ENCODE measurements at places on chromosomes 16 and 17.

DNA sequence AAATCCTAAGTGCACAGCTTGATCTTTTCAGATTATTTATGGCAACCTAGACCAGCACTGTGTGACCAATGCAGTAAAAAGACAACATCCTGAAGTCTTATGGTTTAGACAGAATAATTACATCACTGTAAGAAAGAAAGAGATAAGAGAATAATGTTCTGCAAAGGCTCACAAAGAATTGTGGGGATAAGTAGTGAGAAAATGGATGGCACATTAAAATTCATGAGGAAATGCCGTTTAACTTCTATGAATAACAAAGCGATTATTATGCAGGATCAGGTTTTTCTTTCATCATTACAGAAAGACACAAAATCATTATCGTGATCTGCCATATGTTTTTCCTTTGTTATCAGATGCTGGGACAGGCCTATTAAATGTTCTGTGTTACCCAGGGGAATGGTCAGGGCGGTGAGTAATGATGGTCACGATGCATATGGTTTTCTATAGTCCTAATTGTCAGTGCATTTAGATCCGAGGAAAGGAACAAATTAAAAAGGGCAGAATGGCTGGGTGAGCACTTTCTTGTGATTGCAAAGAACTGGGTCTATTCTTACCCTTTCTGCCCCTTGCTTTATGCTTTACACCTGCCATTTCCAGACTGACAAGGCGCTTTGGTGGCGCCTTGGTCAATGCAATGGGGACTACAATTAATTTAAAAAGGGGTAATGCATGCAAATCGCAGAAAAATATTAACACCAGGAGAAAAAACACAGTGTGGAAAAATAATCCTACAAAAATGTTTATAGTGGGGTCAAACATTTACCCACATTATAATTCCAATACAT is 18.1 kb upstream of the DHX40 start:
- no peak for DNase-seq

DNA sequence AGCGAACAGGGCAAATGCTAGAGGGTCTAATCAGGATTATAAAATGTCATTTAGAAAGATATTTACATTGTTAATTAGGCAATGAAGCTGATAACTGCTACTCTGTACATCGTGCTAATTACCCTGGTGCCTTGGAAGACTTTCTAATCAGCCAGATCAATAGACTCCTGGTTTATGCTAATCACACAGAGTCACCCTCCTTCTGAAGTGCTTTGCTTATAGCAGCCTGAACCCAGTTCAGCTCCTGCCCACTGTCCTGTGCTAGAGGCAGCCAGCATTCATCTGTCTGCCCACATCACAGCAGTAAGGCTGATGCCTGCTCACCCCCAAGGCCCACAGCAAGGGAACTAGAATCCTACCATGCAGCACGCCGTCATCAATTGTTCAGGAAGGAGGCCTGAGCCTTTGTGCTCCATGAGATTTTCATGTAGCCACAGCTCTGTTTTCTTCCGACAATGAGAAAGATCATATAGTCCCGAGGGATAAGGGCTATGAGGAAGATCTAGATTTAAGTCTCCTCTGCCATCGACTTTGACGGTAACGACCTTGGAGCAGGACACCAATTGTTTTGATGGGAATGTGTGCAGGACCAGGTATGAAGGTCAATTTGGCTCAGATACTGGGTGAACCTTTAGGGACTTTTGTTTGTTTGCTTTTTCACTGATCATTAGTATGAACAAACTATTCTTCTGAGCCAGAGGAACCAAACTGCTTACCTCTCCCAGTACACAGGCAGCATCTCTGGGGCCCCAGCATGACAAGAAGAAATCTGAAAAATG is 12.5 kb upstream of the LYRM9 start:
- no peak for DNase-seq

DNA sequence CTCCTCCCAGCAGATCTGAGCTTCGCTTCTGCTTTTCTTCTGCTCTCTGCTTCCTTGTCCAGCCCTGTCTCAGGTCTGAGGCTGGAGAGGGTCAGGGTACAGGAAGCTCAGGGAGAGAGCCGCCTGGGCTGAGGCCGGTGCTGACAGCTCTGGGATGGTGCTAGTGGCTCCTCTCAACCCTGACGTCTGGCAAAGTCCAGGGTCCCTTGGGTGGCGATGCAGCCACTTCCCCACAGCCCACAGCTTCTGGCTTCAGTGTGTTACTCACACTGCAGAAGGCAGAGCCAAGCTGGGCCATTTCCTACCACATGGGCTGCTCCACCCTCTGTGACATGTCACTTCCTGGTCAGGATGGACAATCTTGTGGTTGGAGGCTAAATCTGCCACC is at the start of gene CD300C:
Gene CD300C (minus strand): TSS at position 273 of the 388 bp plus-strand sequence. CDS start 333 bp downstream, outside the sequence.
- no peak for DNase-seq

DNA sequence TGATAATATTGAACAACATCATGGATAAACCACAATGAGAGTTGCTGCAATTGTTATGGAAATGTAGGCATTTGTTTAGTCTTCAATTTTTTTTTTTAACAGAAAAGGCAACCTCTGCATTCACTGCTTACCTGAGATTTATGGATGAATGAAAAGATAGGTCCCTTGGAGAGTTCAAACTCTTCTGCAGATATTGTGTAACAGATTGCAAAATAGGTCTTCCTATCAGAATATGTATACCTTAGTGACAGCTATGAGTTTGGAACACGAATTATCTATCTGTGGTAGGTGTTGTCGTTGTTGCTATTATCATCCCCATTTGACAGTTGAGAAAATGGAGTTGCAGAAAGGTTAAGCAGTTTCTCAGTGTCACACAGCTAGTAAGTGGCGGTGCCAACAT is 1.2 kb upstream of the KCNJ16 start:
- no peak for DNase-seq

DNA sequence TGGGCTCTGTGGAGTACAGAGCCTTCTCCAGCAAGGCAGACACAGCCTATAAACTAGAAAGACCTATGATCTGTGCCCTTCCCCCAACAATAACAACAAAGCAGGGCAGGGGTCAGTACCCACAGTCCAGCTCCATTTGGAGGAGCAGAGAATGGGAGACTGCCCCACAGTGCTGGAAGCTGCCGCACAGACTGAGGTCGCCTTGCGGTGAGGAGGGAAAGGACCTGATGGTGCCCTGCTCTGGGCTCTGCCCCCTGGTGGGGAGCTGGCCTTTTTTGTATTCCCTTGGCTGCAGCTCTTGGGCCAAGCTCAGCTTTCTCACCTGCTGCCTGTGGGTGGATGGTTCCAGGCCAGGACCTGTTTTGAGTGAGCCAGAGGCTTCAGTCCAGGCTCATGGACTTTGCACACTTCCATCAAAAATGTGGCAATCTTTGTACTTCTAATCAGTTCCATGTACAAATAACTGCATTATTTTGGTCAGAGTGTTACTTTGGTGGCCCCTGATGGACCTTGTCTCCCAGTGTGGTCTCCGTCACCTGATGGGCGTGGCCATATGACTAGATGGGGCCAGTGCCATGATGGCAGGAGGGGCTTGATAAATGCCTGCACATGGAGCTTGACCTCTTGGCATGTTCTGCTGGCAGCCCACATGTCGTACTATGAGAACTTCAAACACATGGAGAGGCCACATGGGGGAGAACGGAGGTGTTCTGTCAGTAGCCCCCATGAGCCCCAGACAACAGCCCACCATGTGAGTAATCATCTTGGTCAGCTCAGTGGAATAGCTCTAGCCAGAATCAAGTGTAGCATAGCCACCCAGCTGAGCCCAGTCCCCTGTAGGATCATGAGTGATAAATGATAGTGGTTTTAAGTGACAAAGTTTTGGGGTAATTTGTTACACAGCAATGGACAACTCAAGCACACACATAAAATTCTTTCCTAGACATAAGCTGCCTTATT is 24.2 kb downstream of the B9D1 start:
- DNase-seq = peak; percentile 75

GRCh38 chr16:69936252-69936651 is 14.9 kb upstream of the CLEC18A start:
- DNase-seq = no peak

DNA sequence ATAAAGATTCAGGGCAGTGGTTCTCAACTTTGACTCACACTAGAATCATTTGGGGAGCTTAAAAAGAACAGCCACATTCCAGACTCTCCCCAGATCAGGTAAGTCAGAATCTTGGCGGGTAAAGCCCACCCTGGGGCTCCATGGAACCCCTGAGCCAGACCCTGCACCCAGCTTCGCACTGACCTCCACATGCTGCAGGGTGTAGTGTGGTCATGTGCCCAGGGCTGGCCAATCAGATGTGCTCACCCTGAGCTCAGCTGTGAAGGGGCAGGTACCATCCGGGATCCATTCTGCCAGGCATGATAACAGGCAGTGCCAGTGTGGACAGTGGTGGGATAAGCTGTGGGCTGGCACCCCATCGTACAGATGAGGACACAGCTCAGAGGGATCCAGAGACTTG is 28.1 kb upstream of the MED9 start:
- no peak for DNase-seq

DNA sequence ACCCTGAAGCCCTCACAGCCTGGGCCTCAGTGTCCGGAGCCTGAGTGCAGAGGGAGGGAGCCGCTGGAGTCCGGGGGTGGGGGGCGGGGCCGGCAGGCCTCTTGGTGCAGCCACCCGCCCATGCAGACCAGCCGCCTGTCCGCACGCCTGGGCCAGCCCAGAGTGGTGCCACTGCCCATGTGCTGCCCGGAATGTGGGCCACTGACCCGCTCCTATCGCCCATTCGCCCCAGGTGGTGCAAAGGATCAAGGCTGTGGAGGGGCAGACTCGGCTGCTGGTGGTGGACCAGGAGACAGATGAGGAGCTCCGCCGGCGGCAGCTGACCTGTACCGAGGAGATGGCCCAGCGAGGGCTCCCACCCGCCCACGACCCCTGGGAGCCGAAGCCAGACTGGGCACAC is 2.6 kb downstream of the NHERF2 start:
- DNase-seq = peak; percentile 47

DNA sequence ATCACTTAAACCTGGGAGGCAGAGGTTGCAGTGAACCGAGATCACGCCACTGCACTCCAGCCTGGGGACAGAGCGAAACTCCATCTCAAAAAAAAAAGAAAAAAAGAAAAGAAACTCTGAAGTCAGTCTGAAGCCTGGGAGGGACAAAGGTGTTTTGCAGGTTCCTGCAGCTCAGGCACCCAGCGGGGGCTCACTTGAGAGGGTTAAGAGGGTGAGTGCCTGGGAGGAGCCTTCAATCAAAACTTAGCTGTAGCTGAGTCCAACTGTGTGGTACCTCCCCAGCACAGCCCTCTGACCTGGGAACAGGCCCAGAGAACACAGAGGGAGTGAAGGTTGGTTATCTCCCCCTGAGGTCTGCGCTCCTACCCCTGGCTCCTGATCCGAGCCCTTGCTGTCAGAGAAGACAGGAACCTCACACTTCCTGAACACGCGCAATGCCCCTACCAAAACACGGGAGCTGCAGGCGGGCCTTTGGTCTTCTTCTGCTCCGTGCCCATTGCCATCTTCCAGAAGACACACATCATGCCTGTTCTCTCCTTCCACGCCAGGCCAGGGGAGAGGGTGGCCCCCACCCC is 20.4 kb upstream of the ZC3H18 start:
- no peak for DNase-seq

- DNase-seq = no peak
Measured at GRCh38 chr17:45369421-45369820, 52.6 kb upstream of the MAP3K14 start.

GRCh38 chr17:71917715-71918114 is 203.1 kb upstream of the SOX9 start:
- no peak for DNase-seq

DNA sequence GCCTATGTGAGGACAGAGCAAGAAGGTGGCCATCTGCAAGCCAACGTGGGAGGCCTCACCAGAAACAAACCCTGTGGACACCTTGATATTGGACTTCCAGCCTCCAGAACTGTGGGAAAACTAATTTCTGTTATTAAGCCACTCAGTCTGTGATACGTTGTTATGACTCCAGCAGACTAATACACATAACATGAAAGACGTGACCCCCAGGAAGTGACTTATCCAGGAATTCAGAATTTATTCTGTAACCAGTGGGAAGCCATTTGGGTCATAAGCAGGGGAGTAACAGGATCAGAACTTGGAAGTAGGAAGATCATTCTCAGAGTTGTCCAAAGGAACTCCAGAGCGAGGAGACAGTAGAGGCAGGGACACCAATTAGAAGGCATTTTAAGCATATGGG is 12.5 kb upstream of the GINS3 start:
- no peak for DNase-seq

GRCh38 chr16:23186171-23186570 is 3.6 kb downstream of the SCNN1G start:
- no peak for DNase-seq

DNA sequence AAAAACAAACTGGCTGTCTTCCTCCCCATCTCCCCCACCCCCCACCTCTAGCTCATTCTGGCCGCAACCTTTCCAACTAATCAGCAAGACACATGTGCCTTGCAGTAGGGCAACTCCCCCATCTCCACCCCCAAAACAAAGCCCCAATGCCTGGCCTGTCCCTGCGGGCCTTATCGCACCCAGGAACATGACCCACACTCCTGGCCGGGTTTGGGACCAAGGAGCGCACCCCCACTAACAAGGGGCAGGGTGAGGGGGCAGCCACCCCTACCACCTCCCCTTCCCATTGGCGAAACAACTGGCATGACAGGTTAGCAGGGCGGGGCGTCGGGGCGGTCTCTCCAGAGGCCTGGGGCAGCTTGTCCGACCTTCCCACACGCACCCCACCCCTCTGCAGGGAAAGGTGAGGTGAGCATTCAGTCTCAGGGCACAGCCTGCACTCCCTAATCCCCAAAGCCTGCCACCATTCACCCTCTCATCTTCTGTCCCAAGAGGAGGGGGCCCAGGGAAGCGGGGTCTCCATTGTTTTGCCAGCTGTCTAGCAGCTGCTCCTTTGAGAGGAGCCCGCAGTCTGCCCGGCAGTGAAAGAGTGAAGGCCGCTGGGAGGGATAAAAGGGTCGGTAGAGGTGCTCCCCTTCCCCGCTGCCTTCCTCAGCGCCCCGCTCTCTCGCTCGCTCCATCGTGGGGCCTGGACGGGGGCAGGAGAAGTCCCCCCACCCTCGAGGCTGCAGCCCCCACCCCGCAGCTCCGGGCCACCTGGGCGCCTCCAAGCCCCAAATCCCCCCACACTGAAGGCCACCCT is 765 bp downstream of the MYO18A start:
- DNase-seq = peak; percentile 70

- no peak for DNase-seq
Measured at GRCh38 chr17:75817571-75817970, 26.6 kb downstream of the UNC13D start.

GRCh38 chr17:17088541-17089525 is 46.6 kb downstream of the MPRIP start:
- DNase-seq = no peak
